Head of caudate nucleus (tissue), 42 donors: ENCODE measurements at places on chromosomes 12 and 14.

DNA sequence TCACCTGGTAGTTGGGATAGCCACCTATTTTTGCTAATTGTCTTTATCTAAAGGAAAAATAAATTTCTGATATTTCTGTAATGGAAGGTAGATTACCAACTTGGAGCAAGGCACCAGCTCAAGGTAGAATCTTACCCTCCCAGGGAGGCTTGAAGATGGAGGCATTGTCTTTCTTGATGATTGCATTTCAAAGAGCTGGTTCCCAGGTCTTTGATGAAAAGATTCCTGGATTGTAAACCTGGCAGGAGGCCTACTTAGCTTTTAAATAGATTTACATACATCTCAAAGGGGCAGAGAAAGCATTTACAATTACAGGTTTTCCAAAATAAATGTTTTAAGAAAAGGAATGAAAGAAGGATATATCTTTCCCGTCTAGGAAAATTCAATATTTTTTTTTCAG, 729.2 kb downstream of the LRFN5 start:
- no peak for DNase-seq

GRCh38 chr12:51774933-51775332, 73.6 kb downstream of the FIGNL2 start:
- DNase-seq: no peak

DNA sequence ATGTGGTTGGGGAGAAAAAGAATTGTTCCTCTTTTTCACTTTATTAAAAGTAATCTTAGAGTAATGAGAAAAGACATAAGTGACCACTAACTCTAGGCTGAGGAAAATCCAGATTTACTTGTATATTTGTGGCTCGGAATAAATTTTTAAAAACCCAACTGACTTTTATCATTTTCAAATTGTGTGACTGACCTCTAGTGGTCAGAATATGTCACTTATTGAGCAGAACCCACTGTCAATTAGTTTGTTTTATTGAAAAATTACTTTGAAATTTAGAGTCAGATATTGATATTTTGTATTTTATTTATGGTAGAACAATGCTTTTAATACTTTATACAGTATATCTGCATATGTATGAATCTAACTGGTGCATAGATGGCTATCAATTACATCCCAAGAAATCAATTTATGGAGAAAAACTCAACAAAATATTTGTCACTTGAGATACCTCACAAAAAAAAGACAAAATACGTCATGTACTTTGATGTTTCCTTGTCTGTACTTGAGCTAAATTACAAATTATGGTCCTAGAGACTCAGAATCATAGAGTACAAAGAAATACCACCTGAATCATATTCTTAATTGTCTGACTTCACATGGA, 229.4 kb downstream of the CNTN1 start:
- DNase-seq: no peak

DNA sequence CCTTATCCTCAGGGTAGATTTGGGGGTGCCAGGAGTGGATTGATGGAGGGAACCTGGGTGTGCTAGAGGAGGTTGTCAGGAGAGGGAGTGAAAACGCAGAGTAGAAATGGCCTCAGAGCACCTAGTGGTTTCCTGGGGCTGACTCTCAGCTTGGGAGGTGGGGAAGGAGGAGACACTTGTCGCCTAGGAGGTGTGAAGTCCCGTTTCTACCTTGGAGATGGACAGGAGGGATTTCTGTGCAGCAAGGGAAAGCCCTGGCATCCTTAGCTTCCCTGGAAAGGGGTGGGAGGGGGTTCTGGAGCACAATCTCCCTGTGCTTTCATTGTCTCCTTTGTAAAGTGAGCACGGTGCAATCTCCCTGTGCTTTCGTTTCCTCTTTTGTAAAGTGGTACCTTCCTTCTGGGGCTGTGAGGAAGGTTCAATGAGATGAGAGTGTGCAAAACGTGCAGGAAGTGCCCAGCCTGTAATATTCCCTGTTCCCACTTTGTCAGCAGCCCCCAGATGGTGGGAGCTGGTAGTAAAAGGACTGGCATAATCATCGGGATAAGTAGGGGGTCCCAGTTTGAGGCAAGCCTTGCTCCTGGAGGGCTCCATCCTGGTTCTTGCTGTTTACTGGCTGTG, 1.6 kb downstream of the OAS3 start:
- no peak for DNase-seq

- no peak for DNase-seq
These were observed 131.2 kb upstream of the FOXG1 start for GRCh38 chr14:28635387-28635786.

- DNase-seq: no peak
These were observed 969.7 kb upstream of the USP15 start for GRCh38 chr12:61290473-61290872.

GRCh38 chr12:127178463-127178862, 1088.5 kb upstream of the TMEM132C start:
- no peak for DNase-seq

GRCh38 chr14:24132061-24132685, 1.7 kb downstream of the FITM1 start:
- DNase-seq: no peak

DNA sequence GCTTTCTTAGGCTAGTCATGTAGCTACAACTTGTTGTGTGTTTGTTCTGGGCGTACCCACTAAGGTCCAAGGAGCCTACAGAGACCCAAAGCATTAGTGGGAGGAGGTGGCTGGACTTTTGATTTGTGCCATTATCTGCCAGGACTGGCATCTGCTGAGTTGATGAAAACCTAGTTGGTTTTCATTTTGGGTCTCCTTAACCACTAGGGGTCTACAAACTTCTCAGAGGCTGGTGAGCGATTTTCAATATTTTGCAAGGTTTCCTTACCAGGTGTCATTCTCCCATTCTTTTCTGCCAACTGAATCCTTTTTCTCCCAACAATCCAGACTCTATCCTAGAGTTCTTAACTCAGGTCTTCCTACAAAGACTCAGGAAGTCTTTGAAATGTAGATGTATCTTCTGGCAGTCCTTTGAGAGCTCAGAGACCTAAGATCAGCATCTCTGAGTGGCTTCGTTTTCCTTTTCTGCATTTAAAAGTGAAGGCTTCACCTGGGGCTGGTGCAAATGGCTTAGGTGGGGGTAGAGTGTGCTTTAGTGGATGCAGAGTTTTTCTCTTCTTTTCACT, 150.0 kb upstream of the RMST start:
- no peak for DNase-seq

GRCh38 chr14:96989306-96989705, 192.1 kb downstream of the VRK1 start:
- peak; percentile 22 for DNase-seq

DNA sequence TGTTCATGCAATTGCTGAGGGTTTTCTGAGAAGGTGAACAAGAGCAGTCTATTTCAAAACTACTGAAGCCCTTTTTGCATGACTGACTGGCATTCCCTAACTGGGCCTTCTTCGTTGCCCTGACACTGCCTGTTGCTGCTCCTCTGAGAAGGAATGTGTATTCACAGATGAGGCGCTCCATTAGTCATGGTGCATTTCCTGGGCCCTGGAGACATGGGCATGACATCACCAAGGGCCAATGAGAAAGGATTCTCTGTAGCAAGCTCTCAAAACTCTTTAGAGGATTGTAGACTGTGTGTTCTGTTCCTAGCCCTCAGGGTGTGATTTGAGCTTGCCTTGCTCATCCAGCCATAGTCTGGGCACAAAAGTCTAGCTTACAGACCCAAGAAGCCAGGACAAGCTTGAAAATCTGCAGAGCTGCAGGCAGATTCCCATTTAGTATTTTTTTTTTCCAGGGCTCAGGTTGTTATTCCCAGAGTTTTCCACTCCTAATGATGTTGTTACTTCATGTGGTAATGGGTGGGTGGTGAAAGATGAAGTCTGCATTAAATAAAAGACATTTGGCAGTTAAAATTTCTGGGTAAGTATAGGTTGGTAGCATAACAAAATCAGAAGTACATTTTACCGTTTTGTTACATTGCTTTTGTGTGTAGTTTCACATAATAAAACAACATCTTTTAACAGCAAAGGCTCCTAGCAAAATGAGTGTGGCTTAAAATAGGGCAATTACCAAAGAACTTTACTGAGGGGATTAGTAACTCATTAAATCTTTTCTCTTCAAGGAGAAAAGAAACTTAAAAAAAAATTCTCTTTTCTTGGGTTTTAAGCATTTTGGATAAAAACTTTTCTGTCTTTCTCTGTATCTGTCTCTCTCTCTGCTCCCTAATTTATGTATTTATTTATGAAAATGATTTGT, 318.4 kb downstream of the RAD51B start:
- DNase-seq: peak; percentile 40

GRCh38 chr14:28754209-28754985, 12.2 kb upstream of the FOXG1 start:
- DNase-seq: peak; percentile 40

DNA sequence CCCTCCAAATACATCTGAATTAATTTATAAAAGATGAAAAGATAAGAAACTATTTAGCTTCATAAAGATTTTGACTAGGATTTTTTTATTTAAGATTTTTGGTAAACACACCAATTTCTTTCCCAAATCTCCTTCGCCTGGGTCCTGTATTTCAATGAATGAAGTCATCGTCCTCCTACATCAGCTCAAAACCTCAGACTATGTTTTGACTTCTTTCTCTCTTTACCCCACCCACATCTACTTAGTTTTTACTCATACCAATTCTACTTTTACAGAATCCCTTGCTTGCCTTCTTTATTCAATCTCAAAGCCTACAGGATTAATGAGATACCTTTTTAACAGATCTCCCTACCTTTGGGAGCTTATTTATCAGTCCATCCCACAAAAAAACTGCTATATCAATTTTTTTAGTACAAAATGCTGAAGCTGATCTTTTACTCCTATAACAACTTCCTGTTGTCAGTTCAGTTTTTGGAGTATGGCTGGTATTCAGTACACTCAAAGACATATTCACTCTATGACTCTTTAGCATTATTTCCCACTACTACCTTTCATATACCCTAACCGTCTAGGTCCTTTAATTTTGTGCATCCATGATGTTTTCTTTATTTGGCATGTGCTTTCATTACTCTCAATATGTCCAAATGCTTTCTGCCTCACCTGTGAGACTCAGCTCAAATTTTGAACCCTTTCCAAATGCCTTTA, 18.7 kb upstream of the CCDC91 start:
- DNase-seq: no peak

GRCh38 chr12:47819138-47819895, 386 bp downstream of the HDAC7 start:
- DNase-seq: peak; percentile 72

DNA sequence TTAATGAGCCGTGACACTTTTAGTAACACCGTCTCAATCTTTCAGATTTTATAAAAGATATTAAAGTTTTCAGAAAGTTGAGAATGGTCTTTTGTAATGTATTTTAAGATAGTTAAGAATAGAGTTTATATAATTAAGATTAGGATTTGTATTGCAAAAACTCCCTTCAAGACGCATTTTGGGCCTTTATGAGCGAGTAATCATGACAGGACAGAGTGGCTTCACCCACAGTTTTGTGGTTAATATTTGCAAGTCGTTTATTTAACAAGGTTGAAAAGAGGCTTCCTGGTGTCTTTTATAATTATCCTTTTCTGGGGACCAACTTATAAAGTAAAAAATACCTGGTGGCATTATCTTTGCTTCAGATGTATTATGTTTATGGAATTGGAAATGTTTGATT, 44.0 kb downstream of the TRAF3 start:
- DNase-seq: no peak

- no peak for DNase-seq
These were observed 78.8 kb downstream of the C14orf132 start for GRCh38 chr14:96117960-96118359.

DNA sequence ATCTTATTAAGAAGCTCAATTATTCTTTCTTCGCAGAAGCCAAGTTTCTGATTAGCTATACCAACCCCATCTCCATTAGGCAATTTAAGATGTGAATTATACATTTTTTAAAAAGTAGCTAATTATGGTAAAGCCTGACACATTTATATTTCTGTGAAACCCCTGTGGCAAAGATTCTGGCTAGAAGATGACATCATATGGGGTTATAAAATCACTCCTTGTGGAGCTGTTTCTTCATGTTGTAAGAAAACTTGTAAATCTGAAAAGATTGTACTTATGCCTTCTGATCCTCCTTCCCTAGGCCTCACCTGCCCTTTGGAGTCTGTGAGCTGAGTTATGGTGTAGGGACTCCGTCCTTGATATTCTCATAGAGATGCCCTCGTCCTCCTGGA, 78.1 kb downstream of the CHST11 start:
- no peak for DNase-seq

DNA sequence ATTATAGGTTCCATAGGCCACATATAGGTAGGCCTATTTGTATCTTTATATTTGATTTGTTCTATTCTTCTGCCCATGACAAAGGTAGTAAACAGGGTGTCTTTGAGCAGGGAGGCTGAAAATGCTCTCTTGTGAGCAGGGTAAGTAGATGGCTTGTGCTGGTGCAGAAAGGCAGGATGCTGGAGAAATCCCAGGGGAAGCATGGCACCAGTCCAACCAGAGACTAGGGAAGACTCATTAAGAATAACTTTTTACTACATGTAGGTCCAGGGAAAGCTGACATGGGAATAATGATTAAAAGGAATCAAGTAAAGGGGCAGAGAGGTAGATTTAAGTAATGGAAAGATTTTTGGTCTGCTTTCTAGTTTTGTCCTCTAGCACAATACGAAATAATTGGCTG, 245.0 kb downstream of the RGS6 start:
- no peak for DNase-seq

- DNase-seq: no peak
These were observed 26.3 kb downstream of the RIN3 start for GRCh38 chr14:92539875-92540274.

DNA sequence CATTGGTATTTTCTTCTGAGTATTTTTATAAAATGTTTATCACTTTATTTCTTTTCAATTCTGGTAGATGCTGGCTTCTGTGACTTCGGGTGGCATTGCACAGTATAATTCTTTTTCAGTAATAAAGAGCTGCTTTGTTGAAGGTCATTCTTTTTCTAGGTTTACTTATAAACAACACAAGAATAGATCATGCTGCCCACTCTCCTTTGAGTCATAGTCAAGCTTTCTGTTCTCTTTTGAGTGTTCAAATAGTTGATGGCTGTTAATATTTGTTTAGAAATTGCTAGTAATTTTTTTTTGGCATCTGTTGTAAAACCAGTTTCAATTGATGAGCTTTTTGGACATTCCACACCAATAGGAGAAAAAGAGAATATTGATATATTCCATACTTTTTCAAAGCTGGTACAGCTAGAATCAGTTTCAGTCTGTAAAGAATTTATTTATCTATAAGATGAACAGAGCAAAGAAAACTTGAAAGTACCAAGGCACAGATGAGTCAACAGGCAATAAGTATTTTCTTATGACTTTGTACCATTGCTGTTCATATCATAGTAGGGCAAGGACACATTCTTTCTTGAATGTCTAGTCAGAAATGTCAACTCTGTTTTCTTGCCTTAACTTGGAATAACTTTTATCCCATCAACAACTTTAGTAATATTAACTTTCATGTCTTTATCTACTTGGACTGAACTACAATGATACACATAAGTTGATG, 513.0 kb upstream of the SEL1L start:
- DNase-seq: no peak

- DNase-seq: no peak
These were observed 26.2 kb downstream of the C2CD5 start for GRCh38 chr12:22518060-22518719.

DNA sequence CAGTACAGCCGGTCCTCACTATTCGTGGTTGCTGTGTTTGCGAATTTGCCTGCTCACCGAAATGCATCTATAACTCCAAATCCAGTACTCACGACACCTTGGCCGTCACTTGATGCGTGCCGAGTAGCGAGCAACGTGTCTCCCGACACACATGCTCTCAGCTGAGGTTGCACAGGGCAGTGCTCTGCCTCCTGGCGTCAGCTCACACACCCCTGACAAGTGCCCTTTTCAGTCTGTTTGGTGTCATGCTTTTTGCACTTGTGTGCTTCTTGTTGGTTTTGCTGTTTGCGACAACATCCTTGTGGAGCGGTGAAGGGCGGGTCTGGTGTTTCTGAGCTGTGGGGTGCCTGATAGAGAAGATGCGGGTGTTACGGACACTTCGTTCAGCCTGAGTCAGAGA, 110.4 kb upstream of the RFLNA start:
- no peak for DNase-seq
